ENCODE measurements at places on chromosomes 1 and 21.
A peak's percentile ranks its signal among the peaks of the same experiment; 100 is the strongest.

DNA sequence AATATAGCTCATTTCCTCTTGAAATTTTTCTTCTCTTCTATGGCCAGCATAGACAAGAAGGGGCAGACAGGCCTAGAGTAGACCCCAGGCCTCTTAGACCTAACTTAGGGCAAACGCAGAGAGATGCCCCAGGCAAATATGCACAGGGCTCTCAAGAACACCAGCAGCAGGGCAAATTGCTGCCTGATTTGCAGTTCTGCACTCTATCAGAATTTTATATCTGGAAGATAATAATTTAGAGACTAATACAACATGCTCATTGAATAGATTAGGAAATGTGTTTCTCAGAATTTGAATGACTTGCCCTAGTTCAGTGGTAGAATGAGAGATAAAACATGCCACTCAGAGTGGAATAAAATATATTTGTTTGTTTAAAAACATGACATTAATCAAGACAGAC is 200.4 kb upstream of the ADGRL2 start:
- DNase-seq = no peak

DNA sequence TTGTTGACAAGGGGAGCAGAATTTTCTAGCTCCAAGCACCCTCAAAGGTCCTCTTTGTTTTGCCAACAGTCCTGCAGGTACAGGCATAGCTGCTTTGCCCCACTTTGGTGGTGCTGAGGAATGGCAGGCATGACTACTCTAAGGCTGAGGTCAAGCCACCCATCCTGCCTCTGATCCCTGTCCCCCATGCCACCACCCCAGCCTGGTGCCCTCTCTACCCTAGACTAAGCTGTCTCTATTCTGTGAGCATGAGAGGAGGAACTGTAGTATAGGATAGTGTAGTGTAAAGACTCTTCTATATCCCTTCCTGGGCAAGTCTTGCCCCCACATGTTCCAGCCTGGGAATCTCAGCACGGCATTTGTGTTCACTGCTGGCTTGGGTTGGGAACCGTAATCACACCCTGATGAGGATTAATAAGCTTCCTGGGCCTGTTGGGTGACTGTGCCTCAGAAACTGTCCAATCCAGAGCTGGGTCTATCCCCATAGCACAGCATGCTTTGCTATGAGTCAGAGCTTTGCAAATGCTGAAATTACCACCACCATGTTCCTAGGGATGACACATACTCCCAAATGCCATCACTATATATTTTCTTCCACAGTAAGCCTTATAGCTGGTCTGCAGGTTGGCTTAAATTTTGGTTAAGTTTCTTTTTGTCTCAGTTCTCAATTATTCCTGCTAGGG is 105.7 kb upstream of the PPP2R5A start:
- peak; percentile 66 for DNase-seq

DNA sequence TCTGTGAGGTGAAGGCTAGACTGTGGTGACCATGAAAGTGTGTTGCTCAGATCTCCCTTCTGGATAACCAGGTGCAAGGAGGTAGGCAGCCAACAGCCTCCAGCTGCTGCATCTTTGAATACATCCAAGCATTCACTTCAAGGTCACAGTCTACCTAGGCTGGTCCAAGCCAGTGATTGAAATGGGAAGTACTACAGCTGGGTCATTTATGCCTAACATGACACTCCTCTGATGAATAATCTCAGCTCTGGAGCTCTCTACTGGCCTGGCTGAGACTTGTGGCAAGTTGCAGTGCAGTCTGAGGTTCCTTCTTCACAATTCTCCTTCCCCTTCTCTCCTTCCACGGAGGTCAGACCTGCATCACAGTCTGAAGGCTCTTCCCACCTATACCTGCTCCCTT is 35.0 kb upstream of the ARHGAP29 start:
- DNase-seq = no peak

DNA sequence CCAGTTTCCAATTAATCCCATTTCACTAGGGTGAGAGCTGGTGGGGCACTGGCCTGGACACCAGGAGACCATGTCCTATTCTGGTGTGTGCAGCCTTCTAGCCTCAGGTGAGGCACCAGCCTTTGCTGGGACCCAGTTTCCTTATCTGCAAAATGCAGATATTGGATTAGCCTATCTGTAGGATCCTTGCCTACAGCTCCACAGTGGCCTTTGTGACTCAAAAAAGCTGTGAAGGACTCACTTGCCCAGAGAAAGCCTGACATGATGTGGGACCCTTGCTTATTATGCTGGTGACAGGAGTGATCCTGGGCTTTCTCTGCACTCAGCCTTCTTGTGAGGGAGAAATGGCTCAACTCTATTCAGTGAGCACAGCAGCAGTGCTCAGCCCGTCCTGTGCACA is 32.3 kb downstream of the TENT5C start:
- no peak for DNase-seq

DNA sequence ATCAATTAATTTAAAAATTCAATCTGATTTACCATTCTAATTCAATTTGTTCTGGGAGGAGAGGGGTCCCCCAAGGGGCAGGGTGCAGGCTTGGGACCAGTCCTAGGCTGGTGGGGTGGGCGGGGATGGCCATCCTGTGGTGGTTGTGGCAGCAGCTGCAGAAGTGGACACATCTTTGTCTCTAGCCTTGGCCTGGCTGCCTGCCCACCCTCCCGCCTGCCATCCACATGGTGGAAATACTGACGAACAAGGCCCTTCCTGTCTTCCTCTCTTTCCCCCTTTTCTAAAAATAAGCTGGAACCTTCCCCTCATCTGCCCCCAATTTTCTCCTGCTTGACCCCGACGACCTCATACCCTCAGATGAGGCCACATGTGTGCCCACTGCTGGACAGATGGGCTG is 130.9 kb downstream of the FOXD2 start:
- DNase-seq = no peak

DNA sequence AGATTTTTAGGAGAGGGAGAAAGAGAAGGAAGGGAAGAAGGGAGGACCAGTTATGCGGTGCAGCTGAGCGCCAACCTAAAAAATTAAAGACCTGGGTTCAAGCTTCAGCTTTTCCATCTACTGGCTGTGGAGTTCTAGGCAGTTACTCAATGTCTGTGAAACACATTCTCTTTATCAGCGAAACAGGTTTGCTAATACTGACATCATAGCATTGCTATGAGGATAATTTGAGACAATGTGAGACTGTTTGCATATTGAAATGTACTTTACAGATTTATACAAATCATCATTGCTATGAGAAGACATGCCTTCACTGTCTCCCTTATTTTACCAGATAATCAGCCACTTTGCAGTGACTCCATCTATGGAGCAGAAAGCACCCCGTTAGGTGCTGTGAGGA is 222.9 kb upstream of the SGIP1 start:
- no peak for DNase-seq

DNA sequence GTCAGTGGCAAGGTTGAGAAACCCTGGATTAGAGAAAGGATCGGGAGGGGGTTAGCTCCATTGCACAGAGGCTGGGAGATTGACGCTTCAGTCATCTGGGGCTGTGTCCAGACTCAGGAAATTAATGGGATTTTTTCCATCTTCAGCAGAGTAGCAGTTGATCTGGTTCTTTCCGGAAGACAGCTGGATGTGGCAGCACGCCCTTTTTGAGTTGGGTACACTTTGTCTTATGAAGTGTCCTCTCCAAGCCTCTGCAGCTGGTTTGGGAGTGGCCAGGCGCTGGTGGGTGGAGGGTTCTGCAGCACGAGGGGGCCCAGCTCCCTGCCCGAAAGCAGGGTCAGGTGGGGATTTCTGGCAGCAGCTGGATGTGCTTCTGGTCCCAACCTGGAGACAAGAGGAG is 95.1 kb downstream of the TAS1R2 start:
- no peak for DNase-seq

GRCh38 chr1:27994060-27994459 is 34.3 kb downstream of the XKR8 start:
- DNase-seq = no peak

- DNase-seq = peak; percentile 49
Measured at GRCh38 chr1:38127428-38127827, 80.8 kb upstream of the POU3F1 start.

GRCh38 chr1:59427784-59428183 is 130.9 kb downstream of the FGGY start:
- DNase-seq = no peak

DNA sequence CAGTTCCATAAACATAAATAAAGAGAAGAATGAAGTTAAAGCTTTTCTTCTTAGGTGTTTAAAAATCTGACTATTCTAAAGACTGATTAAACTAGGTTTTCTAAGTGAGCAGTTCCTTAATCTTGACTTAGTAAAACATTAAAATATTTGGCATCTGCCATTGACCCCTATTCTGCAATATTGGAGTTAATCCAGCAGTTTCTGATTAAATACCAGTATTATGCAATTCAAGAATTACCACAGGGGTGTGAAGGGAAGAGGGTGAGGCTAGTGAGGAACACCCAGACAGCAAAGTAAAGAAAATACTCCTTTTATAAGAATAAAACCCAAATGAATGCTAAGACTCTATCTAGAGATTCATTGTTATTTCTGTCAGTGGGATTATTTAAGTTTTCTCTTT is 40.9 kb downstream of the CLIC4 start:
- peak; percentile 75 for DNase-seq

DNA sequence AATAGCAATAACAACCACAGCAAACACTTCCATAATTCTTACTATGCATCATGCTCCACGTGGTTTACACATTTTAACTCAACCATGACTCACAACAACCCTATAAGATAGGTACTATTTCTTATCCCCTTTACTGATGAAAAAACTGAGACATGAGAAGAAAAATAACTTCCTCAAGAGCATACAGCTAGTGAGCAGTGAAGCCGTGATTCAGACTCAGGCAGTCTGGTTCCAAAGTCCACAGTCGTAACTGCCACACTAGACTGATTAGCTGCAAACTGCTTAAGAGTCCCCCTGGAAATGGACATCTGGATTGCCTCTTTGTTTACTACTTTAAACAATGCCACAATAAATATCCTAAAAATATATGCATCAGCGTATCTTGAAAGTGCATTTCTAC is 55.7 kb downstream of the PLD5 start:
- DNase-seq = no peak

DNA sequence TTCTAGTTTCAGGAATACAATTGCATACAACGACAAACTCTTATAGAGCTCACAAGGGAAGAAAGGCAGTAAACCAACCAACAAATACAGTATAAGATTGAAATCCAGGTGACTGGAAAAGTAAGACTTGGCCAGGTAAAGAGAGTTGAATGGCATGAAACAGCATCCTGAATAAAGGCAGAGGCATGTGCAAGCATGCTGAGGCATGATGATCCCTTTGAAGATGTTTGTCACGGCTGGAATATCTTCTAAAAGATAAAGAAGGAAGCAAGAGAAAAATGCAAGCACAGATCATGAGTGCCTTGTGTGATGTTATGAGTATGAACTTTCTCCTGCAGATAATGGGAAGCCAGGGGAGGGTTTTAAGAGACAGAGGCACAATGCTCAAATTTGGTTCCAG is 83.3 kb upstream of the SPATA6 start:
- DNase-seq = no peak

All from adipocyte (in vitro differentiated cells).